Neural progenitor cell (in vitro differentiated cells): ENCODE measurements at places on chromosomes 12 and 14.

- peak; percentile 92 for DNase-seq
Observed at GRCh38 chr12:48004053-48004941, at the start of gene COL2A1. Gene COL2A1, minus strand, starts transcription at chr12:48004476. Its CDS starts 155 bp downstream, at chr12:48004321.

DNA sequence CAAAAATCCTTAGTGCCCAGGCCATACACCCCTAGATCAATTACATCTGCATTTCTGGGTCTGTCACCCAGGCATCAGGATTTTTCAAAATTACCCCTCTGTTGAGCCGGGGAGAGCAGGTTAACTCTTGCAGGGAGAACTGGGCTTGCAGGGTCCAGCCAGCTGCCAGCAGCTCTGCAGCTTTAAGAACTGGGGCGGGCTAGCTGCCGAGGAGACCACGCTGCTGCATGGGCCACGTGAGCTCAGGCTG lies at the start of gene DGLUCY:
Gene DGLUCY (plus strand): TSS at position 245 of the 250 bp plus-strand sequence. CDS start 46,222 bp downstream, outside the sequence.
- DNase-seq: no peak

GRCh38 chr14:56808110-56808382 lies 2.2 kb downstream of the OTX2 start:
- DNase-seq: no peak

GRCh38 chr14:24058260-24058950 lies 6.6 kb downstream of the CARMIL3 start:
- DNase-seq: peak; percentile 78

- peak; percentile 72 for DNase-seq
Observed at GRCh38 chr12:6828781-6829535, 751 bp downstream of the P3H3 start.

- peak; percentile 12 for DNase-seq
Observed at GRCh38 chr12:85920324-85920947, 46.3 kb downstream of the NTS start.

DNA sequence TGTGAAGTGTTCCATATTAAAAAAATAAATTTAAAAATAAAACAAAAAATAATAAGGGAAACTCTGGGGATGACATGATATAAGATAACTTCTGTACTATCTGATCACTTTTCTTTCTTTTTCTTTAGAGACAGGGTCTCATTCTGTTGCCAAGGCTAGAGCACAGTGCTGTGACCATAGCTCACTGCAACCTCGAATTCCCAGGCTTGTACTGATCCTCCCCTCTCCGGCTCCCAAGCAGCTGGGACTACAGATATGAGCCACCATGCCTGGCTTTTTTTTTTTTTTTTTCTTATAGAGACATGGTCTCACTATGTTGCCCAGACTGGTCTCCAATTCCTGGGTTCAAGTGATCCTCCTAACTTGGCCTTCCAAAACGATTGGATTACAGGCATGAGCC lies 10.4 kb upstream of the MIPOL1 start:
- no peak for DNase-seq
